T-helper 1 cell treated with Interleukin-12 subunit alpha and Interleukin-12 subunit beta and Interleukin-4 antibody, amounts not matched to agents 30 ng/mL and 1 ng/mL, for 36 hours (primary cell): ENCODE measurements at places on chromosomes 11 and 22. TPM values are rescaled to one million over a fixed set of nuclear protein-coding genes. Genes with fewer than 3 reads are reported as not detected.

TSG101 gene
- 42.2 and 42.6 TPM in 2 replicates for total RNA-seq

SCGB2A2 gene
- not detected in 2 replicates for total RNA-seq

ADAMTS15 gene
- 0.07 TPM in 1 of 2 replicates, not detected in the other for total RNA-seq

INS gene
- not detected in 2 replicates for total RNA-seq

OR52A1 gene
- total RNA-seq, result not detected in 2 replicates

LIF gene
- total RNA-seq, result 208 and 211 TPM in 2 replicates

LSP1 gene
- total RNA-seq, result 418 and 430 TPM in 2 replicates

SLC25A18 gene
- not detected in 2 replicates for total RNA-seq

OR8J1 gene
- total RNA-seq, result not detected in 2 replicates

RFPL2 gene
- 0.15 TPM in 1 of 2 replicates, not detected in the other for total RNA-seq

TSPAN32 gene
- total RNA-seq, result 21.6 and 23.1 TPM in 2 replicates

CD3E gene
- total RNA-seq, result 684 and 696 TPM in 2 replicates

MEI1 gene
- 35.5 and 43.5 TPM in 2 replicates for total RNA-seq

APLNR gene
- not detected in 2 replicates for total RNA-seq

TREH gene
- not detected in 2 replicates for total RNA-seq

MRGPRG gene
- total RNA-seq, result not detected in 2 replicates

MMP12 gene
- total RNA-seq, result not detected in 2 replicates

OR8B3 gene
- total RNA-seq, result not detected in 2 replicates

GGT1 gene
- total RNA-seq, result 151 and 164 TPM in 2 replicates

CLMP gene
- 0.29 and 0.91 TPM in 2 replicates for total RNA-seq

CRYBB2 gene
- 0.27 TPM in 1 of 2 replicates, not detected in the other for total RNA-seq
